ENCODE measurements at places on chromosomes 4 and X. TPM values are rescaled to one million over a fixed set of nuclear protein-coding genes. Genes with fewer than 3 reads are reported as not detected.

GRCh38 chrX:31228415-31228832 is 156.6 kb upstream of the FTHL17 start:
- H3K36me3 ChIP-seq: peaks cover 1% of the 10 kb centered on the region
- H3K27ac ChIP-seq: no peak overlapping the region
- peaks cover 21% of the 10 kb centered on the region for H3K27me3 ChIP-seq
- no peaks in the 10 kb centered on the region for H3K4me1 ChIP-seq
- no peak for DNase-seq

The SASH3 gene
- total RNA-seq: 166 TPM

- peaks cover 10% of the 10 kb centered on the region for H3K4me1 ChIP-seq
- H3K27ac ChIP-seq: no peak overlapping the region
- H3K36me3 ChIP-seq: peaks cover 7% of the 10 kb centered on the region
- H3K27me3 ChIP-seq: peaks cover 13% of the 10 kb centered on the region
- DNase-seq: no peak
- H3K4me3 ChIP-seq: no peak overlapping the region
Observed at GRCh38 chr4:3375688-3376087, 66.1 kb upstream of the HGFAC start.

The MAGEA8 gene
- not detected for total RNA-seq

The NIPAL1 gene
- total RNA-seq: 1.6 TPM

DNA sequence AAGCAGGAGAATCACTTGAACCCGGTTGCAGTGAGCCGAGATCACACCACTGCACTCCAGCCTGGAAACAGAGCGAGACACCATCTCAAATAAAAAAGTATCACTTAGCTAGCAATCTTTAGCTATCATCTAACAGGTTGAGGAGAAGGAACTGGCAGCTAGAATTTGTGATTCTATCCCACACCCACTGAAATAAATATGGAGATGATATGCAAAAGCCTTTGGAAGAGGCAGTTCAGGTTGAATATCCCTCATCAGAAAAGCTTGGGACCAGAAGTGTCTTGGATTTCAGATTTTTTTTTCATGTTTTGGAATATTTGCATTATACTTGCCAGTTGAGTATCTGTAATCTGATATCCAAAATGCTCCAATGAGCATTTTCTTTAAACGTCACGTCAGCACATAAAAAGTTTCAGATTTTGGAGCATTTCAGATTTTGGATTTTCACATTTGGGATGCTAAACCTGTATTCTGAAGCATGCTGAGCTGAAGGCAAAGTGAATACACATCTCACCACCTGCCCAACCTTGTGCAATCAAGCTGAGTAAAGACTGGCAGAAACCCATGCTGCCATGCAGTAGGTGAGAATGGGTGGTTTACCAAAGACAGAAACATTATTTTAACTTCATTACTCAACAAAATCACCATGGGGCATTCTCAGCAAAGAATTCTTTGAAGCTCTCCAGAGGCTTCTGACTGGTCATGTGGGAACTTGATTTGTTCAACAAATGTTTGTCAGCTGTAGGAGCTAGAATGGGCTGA is 159.3 kb downstream of the SH3KBP1 start:
- H3K27me3 ChIP-seq: no peaks in the 10 kb centered on the region
- H3K36me3 ChIP-seq: peaks cover 2% of the 10 kb centered on the region
- H3K4me1 ChIP-seq: peaks cover 65% of the 10 kb centered on the region

The SFRP2 gene
- not detected for total RNA-seq

The GLOD5 gene
- total RNA-seq: not detected

- no peaks in the 10 kb centered on the region for H3K27me3 ChIP-seq
- no peak for DNase-seq
Observed at GRCh38 chrX:102859550-102859871, 77.6 kb upstream of the RAB40AL start.

DNA sequence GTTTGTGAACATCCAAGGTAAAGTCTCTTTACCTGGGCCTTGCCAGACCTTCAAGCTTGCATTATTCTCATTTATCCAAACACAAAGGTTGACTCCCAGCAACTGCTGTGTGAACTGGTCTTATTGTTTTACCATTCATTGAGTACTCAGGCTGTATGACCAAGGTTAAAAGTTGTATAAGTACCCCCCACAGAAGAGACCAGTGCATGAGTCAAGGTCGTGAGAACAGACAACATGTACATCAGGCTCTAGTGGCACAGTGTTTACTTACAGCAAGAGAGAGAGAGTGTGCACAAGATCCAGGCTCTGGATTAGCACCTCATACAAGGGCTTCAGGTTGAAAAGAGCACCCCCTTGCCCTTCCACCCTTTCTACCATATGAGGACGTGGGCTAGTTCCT is 77.4 kb upstream of the EFNB1 start:
- peaks cover 29% of the 10 kb centered on the region for H3K4me1 ChIP-seq
- H3K36me3 ChIP-seq: peaks cover 13% of the 10 kb centered on the region
- H3K27me3 ChIP-seq: peaks cover 57% of the 10 kb centered on the region
- no peak overlapping the region for H3K4me3 ChIP-seq

DNA sequence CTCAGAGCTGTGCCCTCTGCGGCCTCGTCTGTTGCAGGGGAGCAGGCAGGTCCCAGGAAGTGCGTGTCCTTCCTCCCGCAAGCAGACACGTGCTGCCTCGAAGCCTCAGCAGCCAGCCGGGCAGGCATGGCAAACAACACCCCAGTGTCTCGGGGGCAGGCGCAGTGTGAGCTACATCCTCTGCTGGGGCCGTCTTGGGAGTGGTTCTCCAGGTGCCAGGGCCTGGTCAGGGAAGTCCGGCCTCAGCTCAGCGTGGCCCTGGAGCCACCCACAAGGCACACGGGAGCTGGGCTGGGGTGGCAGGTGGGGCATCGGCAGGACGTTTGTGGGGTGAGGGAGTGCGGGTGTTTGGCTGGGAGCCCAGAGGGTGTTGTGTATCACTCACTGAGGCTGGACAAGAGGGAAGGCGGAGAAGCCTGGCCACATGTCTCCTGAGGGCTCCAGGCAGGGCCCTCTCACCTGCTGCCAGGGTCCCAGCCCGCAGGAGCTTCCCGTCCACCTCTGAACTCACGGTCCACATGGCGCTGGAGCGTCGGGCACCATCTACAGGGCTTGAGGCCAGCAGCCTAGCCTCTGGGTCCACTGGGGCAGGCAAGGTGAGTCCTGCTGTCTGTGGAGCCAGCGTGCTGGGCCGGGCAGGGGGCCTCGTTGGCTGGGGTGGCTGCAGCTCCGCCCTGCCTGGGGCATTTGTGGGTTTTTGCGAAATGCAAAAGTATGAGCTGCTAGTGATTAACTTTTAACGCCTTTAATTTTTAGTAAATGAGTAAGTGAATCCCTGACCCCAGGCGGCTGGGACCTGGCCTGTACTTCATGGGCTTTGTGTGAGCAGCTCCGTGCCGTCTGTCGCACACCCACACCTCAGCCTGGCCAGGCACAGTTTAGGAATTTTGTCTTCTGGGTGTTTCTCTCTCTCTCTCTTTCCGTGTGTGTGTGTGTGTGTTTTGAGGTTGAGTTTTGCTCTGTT is 17.3 kb upstream of the UVSSA start:
- no peaks in the 10 kb centered on the region for H3K27me3 ChIP-seq
- H3K36me3 ChIP-seq: peaks cover 15% of the 10 kb centered on the region
- H3K4me3 ChIP-seq: peak overlapping the region; percentile 64
- peaks cover 36% of the 10 kb centered on the region for H3K4me1 ChIP-seq

The TXK gene
- total RNA-seq: 52.3 TPM

The NOX1 gene
- not detected for total RNA-seq

GRCh38 chr4:179855469-179855868 is 2387.7 kb upstream of the TENM3 start:
- no peak for DNase-seq
- H3K27ac ChIP-seq: no peak overlapping the region
- no peaks in the 10 kb centered on the region for H3K4me1 ChIP-seq

DNA sequence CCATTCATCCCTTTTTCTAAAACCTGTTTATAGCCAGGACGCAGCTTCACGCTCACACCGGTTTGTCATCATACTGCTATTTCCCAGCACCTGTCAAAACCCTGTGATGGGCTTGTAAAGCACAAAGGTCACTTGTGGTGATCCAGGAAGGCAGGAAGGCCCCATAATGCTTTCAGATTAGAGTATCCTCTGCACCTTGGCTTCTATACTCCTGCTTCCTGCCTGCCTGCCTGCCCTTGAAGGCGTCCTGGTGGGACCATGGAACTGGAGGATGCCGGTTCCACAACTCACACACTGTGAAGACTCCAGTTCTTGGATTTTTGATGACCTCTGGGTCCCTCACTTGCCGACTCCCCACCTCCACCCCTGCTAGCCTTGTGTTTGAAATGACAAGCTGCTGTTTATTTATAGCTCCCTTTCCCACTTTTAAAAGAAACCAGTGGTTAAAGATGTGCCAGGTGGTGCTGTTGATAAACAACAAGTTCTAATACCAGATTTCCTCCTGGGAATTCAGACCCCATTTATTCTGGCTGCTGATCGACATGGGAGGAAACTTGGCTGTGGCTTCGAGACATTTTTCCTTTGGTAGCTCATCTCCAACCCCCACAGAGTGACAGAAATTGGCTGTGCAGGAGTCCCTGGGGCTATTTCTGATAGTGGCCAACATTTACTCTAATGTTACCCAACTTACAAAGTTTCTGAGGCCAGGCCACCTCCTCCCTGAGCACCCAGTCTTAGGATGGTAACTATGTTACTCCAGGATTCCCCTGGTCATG is 211.5 kb downstream of the KDR start:
- no peak for DNase-seq
- no peak overlapping the region for H3K27ac ChIP-seq
- H3K4me1 ChIP-seq: peaks cover 12% of the 10 kb centered on the region
- H3K27me3 ChIP-seq: no peaks in the 10 kb centered on the region

GRCh38 chr4:17580969-17581368 is 4.0 kb downstream of the LAP3 start:
- peaks cover 30% of the 10 kb centered on the region for H3K4me1 ChIP-seq
- peak overlapping the region; percentile 75 for H3K27ac ChIP-seq
- H3K36me3 ChIP-seq: peaks cover 12% of the 10 kb centered on the region
- DNase-seq: no peak
- no peak overlapping the region for H3K4me3 ChIP-seq

All from activated T-cell treated with anti-CD3 and anti-CD28 coated beads, Interleukin-2, amount 50 U/mL, for 72 hours (primary cell).